Calu3 (cell line): ENCODE measurements at places on chromosomes 2 and 18. TPM values are rescaled to one million over a fixed set of nuclear protein-coding genes. Genes with fewer than 3 reads are reported as not detected.

The SOX11 gene
- not detected in 2 replicates for total RNA-seq

The DNAH7 gene
- total RNA-seq = 1.7 and 2.5 TPM in 2 replicates

The TRIM43 gene
- not detected in 2 replicates for total RNA-seq

The CYRIA gene
- 0.19 and 0.22 TPM in 2 replicates for total RNA-seq

The SRD5A2 gene
- not detected in 2 replicates for total RNA-seq

The CFC1 gene
- not detected in 2 replicates for total RNA-seq

The ANKRD23 gene
- 6.5 and 7.5 TPM in 2 replicates for total RNA-seq

The UGT1A5 gene
- 7.1 and 7.3 TPM in 2 replicates for total RNA-seq

The GRHL1 gene
- total RNA-seq = 9.0 and 11.7 TPM in 2 replicates
